ENCODE measurements at places on chromosomes 12 and 14.

DNA sequence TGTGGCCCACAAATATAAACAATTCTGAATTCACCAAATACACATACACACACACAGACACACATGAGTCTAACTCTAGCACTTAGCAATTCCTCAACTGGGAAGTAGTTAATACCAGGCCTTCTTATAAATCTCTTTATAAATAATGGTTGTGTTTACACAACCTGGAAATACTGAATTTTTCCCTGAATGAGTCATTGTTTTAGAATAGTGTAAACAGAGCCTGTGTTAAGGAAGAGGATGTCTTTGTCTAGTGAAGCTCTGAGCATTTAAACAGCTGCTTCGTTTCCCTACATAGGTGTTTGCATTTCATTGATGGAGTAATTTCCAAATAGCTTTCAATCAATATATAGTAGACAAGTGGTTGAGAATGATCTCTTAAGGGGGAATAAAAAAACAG lies 218.8 kb downstream of the BTG1 start:
- no peak overlapping the region for H3K27ac ChIP-seq
- no peaks in the 10 kb centered on the region for H3K36me3 ChIP-seq
- peaks cover 5% of the 10 kb centered on the region for H3K4me1 ChIP-seq
- no peak overlapping the region for H3K4me3 ChIP-seq
- DNase-seq = no peak

- H3K4me1 ChIP-seq = no peaks in the 10 kb centered on the region
- no peaks in the 10 kb centered on the region for H3K36me3 ChIP-seq
- H3K27ac ChIP-seq = no peak overlapping the region
- H3K27me3 ChIP-seq = no peaks in the 10 kb centered on the region
- no peak overlapping the region for H3K4me3 ChIP-seq
- DNase-seq = no peak
Observed at GRCh38 chr12:68162374-68162773, 2.8 kb upstream of the IFNG start.

DNA sequence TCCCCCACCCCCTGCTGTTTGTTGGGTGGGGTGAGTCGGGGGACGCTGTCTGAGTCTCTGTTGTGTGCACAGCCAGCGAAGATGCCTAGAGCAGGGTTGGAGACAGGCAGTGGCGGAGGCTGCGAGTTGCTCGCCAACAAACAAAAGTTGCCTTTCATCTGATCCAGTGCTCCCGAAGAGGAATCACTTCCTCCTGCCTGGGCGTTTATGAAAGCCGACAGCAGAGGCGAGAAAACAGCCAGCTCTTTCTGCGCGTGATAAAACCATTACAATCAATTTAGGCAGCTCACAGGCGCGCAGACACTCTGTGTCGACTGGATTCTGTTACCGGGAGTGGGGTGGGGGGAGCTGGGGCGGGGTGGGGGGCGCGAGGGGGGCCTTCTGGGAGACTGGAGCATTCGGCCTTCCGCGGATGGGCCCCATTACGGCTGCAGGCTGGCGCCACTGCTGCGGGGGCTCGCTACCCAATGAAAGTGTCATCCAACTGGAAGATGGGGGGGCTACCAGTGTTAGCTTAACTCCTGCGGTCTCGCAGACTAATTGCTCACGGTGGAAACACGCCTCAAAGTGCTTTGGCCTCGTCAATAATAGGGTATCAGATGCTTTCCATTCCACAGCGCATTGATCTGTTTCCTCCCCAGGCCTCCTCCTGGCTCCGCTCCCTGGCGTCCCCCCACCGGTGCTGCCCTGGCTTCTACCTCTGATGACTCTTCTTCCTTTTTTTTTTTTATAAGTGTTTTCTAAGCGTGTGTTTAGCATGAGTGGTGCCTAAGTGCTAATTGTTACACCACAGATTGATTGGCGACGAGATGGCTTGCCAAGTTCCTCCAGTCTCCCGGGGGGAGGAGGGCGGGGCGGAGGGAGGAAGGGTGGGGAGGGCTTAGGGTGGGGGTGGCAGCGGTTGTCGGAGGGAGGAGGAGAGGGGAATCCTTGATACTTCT lies 678.4 kb downstream of the MED13L start:
- peak overlapping the region; percentile 48 for H3K27ac ChIP-seq
- peak overlapping the region; percentile 71 for H3K4me3 ChIP-seq
- peaks cover 25% of the 10 kb centered on the region for H3K4me1 ChIP-seq
- H3K36me3 ChIP-seq = no peaks in the 10 kb centered on the region
- peak; percentile 14 for DNase-seq
- H3K27me3 ChIP-seq = peaks cover 12% of the 10 kb centered on the region

GRCh38 chr14:106738075-106738474 lies 1211.7 kb downstream of the TMEM121 start:
- no peak overlapping the region for H3K27ac ChIP-seq
- H3K27me3 ChIP-seq = no peaks in the 10 kb centered on the region
- H3K4me1 ChIP-seq = no peaks in the 10 kb centered on the region
- no peaks in the 10 kb centered on the region for H3K36me3 ChIP-seq

DNA sequence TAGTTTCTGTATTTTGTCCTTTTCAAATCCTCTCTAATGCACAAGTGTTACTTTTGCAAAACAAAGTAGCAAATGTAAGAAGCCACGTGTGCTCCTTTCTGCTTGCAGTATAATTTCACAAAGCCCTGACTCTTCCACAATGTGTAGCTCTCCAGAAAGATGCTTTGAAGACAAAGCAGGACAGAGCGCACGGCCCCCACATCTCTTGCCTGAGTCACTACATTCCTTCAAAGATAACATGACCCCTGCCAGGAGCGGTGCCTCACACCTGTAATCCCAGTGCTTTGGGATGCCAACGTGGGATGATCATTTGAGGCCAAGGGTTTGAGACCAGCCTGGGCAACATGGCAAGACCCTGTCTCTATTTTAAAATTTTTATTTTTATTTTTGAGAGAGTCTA lies 40.5 kb downstream of the JAG2 start:
- peaks cover 14% of the 10 kb centered on the region for H3K4me1 ChIP-seq
- no peak overlapping the region for H3K27ac ChIP-seq
- peaks cover 40% of the 10 kb centered on the region for H3K27me3 ChIP-seq
- peaks cover 4% of the 10 kb centered on the region for H3K36me3 ChIP-seq
